ENCODE measurements at places on chromosomes 6 and 20. TPM values are rescaled to one million over a fixed set of nuclear protein-coding genes. Genes with fewer than 3 reads are reported as not detected.
A peak's percentile ranks its signal among the peaks of the same experiment; 100 is the strongest.

DNA sequence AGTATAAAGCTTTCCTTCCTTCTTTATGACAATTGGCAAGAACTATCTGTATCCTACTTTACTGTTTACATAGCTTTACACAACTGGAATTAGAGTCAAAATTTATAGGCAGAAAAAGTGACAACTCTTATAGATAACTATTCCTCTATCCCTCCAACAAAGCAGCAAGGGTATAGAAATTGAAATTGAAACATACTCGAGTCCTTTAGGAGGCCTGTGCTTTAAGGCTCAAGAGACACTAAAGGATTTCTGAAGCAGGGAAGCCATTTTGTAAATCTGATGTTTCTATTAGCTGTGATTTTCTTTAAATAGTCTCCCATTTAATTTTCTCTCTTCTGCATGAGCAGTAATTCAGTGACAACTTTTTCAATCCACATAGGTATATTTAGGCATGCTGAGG lies 567.6 kb upstream of the MAN1A1 start:
- no peak for DNase-seq
- H3K27me3 ChIP-seq, result no peaks in the 10 kb centered on the region
- H3K4me3 ChIP-seq, result no peak overlapping the region
- no peaks in the 10 kb centered on the region for H3K36me3 ChIP-seq
- no peaks in the 10 kb centered on the region for H3K4me1 ChIP-seq

GRCh38 chr6:25229671-25230321 lies 49.4 kb upstream of the CARMIL1 start:
- no peak for DNase-seq
- no peaks in the 10 kb centered on the region for H3K4me1 ChIP-seq
- H3K27ac ChIP-seq, result no peak overlapping the region

NNAT gene
- not detected for total RNA-seq

DNA sequence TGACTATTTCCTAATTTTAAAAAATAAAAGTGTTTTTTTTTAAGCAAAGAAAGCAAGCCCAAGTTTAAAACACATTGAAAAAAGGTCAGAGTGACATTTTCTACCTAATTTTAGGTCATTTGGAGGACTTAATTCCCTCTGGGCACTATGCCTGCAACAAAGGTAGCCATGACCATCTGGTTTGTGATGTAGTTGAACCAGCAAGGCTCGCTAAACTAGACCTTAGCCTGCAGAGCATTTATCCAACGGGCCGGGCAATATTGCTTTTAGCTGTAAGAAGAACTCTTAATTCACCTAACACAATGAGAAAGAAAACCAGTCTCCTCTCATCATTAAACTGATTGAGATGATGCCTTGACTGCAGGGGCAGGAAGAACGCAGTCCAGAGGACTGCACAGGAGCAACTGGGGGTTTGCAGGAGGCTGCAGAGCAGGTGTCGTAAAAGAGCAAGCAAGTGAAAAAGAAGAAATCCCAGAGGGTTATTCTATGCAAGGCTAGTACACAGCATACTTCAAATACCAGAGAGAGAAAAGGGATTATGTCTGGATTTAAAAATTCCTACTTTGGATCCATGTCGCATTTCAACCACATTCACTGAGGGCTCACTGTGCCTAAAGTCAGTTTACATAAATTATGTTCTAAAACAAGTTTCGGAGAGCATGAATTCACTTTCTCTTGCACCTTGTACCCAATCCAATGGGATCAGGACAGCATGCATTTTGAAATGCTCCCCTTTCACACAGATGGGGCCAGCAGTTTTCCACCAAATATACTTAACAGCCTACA lies 12.8 kb downstream of the TRAF3IP2 start:
- no peak overlapping the region for H3K27ac ChIP-seq
- peaks cover 31% of the 10 kb centered on the region for H3K36me3 ChIP-seq
- no peaks in the 10 kb centered on the region for H3K27me3 ChIP-seq
- H3K4me1 ChIP-seq, result no peaks in the 10 kb centered on the region

- DNase-seq, result no peak
- no peak overlapping the region for H3K27ac ChIP-seq
Measured at GRCh38 chr20:44787299-44787698, 23.0 kb downstream of the RIMS4 start.

C4B gene
- total RNA-seq, result 4.0 TPM

DNA sequence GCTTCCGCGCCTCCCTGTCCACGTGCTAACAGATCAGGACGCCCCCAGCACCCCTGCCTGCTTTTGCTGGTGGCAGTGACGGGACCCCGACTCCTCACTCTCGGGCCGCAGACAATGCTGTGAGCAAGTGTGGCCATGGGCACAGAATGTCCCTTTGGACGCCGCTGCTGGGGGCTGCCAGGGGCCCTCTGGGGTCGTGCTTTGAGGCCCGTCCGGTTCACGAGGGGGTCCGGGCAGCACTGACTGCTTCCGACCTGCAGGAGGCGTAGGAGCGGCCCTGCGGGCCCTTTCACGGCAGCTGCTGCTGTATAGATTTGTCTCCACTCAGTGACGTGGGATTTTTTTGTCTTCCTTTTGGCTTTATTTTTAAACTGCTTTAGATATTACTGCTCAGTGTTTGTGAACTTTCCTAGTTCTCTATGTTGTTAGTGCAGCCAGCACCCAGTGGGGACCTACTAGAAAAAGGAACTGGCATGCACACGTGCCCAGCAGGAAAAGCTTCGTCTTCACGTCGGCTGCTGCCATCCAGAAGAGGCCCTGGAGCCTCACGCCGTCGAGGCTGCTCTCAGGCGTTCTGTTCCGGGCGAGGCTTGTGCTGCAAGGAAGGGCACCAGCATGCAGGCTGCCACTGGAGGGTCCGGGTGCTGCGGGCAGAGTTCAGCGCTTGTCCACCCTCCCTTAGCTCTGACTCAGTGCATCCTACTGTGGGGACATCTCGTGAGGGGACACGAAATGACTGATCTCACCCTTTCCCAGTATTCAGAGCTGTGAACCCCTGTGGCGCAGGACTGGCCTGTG lies 21.7 kb downstream of the UCKL1 start:
- no peak overlapping the region for H3K27ac ChIP-seq
- H3K36me3 ChIP-seq, result peaks cover 60% of the 10 kb centered on the region
- no peak overlapping the region for H3K4me3 ChIP-seq
- H3K4me1 ChIP-seq, result no peaks in the 10 kb centered on the region

DNA sequence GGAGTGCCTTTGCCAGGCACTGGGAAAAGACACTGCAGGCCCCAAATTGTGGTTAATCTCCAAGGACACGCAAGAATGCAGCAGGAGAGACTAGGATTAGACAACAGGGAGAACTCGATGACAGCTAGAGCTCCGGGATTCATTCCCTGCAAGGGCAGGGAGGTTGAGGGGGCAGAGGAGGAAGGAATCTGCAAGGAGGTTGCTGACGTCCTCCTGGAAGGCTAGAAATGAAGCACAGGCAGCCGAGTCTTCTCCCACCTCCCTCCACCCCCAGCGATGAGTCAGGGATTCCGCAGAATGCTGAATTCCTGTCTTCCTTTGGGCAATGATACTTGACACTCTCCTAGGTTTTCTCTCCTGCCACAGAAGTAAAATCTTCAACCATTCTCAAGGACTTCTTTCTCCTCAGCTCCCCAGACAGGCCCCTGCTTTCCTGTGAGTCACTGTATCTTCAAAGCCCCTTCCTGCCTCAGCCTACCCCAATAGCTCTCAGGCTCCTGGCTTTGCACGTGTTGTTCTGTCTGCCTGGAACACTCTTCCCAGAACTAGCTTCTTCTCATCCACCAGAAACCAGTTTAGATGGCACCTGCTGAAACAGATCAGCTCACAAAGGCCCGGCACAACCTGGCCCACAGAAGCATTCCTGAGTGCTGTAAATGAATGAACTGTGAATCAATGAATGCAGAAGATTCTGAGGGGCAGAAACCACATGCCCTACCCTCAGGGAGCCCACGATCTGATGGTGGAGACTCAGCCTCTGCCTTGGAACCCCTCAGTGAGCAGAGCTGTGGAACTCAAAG lies 85.6 kb downstream of the MRPL14 start:
- H3K36me3 ChIP-seq, result no peaks in the 10 kb centered on the region
- no peak overlapping the region for H3K4me3 ChIP-seq
- no peaks in the 10 kb centered on the region for H3K4me1 ChIP-seq
- no peaks in the 10 kb centered on the region for H3K27me3 ChIP-seq

GRCh38 chr6:100116411-100117194 lies 122.6 kb upstream of the MCHR2 start:
- no peaks in the 10 kb centered on the region for H3K36me3 ChIP-seq
- no peaks in the 10 kb centered on the region for H3K4me1 ChIP-seq
- H3K4me3 ChIP-seq, result no peak overlapping the region
- no peaks in the 10 kb centered on the region for H3K27me3 ChIP-seq
- no peak for DNase-seq

DNA sequence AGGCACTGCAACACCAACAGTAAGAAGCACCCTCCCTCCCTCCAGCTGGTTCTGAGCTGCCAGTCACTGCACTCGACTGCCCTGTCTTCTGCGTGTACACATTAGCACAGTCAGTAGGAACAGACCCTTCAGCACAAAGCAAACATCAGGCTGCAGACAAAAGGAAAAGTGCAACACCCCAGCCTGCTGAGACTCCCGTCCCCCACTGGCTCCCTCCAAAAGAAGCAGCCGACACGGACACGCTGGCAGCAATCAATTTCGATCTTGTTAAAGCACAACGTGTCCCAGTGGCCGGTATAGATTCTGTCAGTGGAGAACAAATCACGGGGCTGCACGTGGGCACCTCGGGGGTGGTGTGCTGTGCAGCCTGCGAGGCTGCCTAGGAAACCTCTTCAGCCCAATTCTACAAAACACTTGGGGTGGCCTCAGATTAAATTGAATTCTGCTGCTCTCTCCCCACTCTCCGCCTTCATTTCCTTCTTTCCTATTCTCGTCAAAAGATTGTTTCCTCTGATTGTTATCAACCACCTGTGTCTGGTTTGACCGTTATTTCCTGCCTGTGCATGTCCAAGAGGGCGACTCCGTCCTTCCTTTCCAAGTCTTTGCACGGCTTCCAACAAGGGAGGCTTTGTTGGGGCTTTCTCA lies 38.7 kb downstream of the TRAF3IP2 start:
- peaks cover 48% of the 10 kb centered on the region for H3K36me3 ChIP-seq
- no peaks in the 10 kb centered on the region for H3K27me3 ChIP-seq
- H3K27ac ChIP-seq, result no peak overlapping the region
- peak overlapping the region; percentile 21 for H3K4me3 ChIP-seq

Data from CD4-positive, alpha-beta T cell (primary cell).